Stimulated activated CD8-positive, alpha-beta memory T cell treated with anti-CD3 and anti-CD28 coated beads, Interleukin-15, amount 100 ng/mL, for 48 hours (primary cell): ENCODE measurements at places on chromosomes 3 and 15.

- DNase-seq: no peak
Measured at GRCh38 chr3:169085827-169086226, 577.7 kb downstream of the MECOM start.

GRCh38 chr3:6528951-6529350 lies 332.0 kb upstream of the GRM7 start:
- DNase-seq: no peak

- no peak for DNase-seq
Measured at GRCh38 chr3:136135039-136135802, 60.9 kb downstream of the MSL2 start.

DNA sequence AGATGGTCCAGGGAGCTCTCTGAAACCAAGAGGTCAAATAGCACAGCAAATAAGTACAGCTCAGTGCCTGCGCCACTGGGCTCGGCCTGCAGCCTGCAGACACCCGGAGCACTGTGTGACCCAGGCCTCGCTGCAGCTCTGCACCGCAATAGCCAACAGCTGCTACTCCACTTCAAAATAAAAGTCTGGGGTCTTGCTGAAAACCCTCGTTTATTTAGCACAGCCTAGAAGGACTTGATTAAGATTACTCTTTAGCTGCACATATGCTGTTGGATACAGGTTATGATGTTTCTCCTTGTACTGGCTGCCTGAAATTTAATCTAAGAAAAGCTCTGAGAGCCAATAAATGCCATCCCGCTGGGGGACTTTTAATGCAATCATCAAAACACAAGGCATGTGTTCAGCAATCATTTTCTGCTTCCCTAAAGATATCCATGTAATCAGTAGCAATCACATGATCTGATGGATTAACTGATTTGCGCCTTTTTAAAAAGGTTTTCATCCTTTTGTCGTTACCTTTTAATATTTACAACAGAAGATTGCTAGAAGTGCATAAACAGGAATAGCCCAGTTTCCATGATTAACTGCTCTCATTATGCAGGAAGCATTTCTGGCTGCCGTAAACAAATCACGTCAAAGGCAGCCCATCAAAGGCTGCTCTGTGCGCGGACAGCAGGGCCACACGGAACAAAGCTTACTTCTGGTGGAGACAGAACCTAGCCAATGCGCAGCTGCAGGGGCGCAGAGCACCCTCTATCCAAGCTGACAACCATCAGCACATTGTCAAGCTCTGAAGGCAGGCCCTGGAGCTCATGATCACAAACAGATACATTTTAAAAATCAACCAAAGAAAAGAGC lies 58.8 kb downstream of the CLASP2 start:
- no peak for DNase-seq

GRCh38 chr3:4426261-4426781 lies 40.7 kb downstream of the SUMF1 start:
- no peak for DNase-seq

DNA sequence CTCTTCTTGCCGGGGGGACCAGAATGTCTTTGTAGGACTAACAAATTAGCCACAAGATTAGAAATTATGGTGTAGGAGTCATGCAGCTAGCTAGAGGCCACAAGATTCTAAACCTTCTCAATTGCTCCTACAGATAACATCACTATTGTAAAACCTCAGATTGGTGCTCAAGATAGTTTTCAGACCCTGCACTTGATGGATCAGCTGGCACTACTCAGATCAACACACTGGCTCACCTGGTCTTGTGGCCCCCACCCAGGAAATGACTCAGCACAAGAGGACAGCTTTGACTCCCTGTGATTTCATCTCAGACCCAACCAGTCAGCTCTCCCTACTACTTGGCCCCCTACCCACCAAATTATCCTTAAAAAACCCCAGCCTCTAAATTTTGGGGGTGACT lies 124.1 kb upstream of the RASGRP1 start:
- DNase-seq: peak; percentile 75

DNA sequence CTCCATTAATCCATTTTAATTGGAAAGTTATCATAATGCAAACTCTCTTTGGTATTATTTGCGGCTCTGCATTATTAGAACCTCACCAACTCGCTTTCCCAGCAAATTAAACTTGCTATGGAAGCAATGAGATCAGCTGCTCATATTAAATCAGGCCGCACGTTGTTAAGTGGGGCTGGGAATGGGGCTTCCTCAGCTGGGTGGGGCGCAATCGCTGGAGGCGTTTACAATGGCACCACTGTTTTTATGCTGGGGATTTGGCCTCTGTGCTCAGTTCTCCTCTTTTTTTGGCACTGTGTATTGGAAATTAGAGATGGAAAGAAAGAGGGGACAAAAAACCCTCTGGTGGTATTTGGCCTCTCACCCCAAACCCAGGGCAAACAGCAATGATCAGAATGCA lies 72.2 kb downstream of the RPLP1 start:
- DNase-seq: no peak

GRCh38 chr3:68924897-68925296 lies 7.5 kb downstream of the TAFA4 start:
- no peak for DNase-seq

GRCh38 chr3:117887901-117888300 lies 1146.7 kb downstream of the IGSF11 start:
- DNase-seq: no peak

GRCh38 chr3:12753275-12754028 lies 5.6 kb downstream of the TMEM40 start:
- DNase-seq: no peak

GRCh38 chr3:49806850-49807249 lies 3.8 kb downstream of the INKA1 start:
- DNase-seq: no peak

DNA sequence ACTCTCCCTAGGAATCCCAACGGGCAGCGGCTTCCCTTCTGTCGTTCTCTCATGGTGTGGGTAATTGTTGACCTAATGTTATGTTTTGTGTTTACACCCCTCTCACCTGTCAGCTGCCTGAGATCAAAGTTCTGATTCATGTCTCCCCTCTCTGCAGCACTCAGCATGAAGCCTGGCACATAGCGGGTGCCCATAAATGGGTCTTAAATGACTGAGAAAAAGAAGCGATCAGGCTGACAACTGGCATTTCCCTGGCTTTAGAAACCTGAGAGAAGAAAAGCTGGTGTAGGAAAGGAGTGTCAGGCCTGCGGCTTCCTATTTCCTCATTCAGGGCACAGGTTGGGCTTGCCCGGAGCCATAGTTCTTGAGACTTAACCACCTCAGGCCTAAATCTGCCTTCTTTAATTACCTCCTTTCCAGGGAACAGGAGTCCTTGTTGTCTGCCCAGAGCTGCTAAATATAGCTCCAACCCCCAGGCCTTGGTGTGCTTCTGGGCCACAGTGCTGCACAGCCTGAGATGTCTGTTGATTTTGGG lies 31.8 kb downstream of the LPP start:
- DNase-seq: no peak

DNA sequence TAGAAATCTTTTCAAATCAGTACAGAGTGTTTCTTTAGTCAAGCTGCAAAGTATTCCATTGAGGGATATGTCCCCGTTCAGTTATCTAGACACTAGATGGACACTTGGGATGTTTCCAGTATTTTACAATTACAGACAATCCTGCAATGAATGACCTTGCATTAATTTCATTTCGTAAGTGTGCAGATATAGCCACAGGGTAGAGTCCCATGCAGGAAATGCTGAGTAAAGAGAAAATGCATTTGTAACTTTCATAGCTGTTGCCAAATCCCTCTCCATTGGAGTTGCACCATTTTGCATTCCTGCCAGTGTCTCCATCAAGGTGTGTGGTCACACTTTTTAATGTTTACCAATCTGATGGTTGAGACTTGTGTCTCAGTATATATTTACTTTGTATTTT lies 92.5 kb downstream of the LIPC start:
- no peak for DNase-seq

DNA sequence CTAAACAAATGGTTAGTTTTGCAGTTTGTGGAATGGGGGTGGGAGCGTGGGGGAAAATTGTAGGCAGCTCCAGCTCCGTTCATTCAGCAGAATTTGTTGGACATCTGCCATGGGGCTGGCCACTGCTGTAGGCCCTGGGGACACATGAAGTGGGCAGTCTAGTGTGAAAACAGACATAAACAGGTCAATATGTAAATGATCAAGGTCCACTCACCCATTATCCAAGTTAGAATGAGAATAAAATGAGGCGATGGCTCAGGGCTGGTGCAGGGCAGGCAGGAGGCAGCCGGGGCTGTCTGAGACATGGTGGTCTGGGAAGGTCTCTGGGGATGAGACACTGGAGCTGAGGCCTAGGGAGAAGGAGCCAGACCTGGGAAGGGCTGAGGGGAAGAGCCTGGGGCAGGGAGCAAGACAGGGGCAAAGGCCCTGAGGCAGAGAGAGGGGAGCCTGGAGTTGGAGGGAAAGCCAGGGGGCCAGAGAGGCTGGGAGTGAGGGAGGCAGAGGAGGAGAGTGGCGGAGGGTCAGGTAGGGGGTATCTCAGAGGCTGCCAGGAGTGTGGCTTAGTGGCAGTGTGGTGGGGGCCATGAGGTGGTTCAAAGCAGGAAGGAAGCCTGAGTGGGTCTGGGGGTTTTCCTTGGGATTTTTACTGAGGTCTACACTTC lies 6.2 kb upstream of the SLC6A6 start:
- DNase-seq: no peak

- DNase-seq: no peak
Measured at GRCh38 chr15:35282965-35283496, 197.9 kb upstream of the NANOGP8 start.

- no peak for DNase-seq
Measured at GRCh38 chr3:78076379-78076778, 1036.5 kb downstream of the ROBO2 start.

- no peak for DNase-seq
Measured at GRCh38 chr3:30628205-30628900, 22.0 kb downstream of the TGFBR2 start.

DNA sequence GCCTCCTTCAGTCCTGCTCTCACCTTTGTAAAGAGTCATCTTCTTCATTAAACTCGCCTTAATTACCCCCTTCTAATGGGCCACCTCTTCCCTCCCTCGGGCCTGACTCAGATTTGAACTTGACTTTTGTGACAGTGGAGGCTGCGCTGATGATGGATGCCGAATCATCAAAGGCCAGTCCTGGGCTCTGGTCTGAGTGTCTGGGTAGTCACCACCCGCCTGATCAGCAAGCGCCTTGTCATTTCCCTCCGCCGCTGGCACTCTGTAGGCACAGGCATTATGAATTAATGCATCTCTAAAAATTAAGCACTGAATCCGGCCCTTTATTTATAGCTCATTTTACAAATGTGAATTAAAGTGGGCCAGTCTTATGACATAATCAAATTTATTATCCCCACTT lies 116.7 kb upstream of the PROK2 start:
- DNase-seq: no peak

DNA sequence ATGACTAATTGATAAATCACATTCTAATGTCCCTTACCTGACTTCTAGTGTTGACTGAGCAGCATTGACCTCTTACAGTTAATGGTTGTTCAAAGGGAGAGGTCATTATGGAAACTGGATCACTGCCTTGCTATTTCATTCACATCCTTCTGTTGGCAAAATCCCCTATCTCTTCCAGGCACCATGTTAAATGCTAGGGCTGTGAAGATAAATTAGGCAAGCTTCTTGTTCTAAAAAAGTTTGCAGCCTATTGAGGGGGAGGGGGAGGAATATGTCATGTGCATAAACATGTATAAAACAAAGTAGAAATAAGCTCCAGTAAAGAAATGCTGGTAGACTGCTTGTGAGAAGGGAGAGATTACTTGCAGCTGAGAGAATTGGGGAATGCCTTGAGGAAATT lies 84.8 kb upstream of the MLF1 start:
- DNase-seq: no peak

GRCh38 chr3:50323092-50323600 lies 601 bp upstream of the HYAL2 start:
- no peak for DNase-seq

GRCh38 chr3:169914321-169914720 lies 2.9 kb downstream of the SAMD7 start:
- DNase-seq: no peak

- DNase-seq: no peak
Measured at GRCh38 chr3:20742903-20743552, 557.0 kb upstream of the SGO1 start.

- no peak for DNase-seq
Measured at GRCh38 chr3:194269610-194270145, 81.5 kb downstream of the CPN2 start.

GRCh38 chr3:126916546-126916945 lies 66.4 kb upstream of the PLXNA1 start:
- no peak for DNase-seq
